ENCODE measurements at places on chromosomes 6 and 20.

DNA sequence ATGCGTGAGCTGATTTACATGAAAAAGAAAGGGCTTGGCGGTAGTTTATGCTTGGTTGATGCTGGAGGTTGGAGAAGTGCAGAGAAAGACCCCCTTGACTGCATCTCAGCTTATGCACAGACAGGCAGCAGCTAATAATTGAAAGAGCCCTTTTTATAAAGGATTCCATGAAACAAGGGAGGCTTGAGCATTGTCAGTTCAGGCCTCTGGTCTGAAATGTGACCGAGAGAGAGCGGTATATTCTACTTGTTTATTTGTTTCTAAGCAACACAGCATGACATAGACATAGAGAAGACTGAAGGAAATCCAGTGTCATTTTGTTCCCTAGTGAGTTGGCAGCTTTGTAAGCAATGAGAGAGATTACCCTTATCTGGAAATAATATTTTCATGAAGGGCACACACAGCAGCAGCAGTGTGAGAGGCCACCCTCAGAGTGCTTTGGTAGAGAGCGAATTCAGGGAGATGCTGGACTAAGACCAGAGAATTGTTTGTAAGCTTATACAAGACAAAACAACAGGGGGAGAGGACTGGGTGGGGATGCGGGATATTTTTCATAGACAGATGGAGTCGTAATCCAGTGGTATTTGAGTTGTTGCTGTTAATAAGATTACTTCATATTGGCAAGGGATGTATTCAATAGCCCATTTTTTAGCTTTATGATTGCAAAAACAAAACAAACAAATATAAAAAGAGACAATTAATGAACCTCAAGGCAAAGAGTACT, 34.6 kb upstream of the LAMA2 start:
- DNase-seq, result no peak

- no peak for DNase-seq
These were observed 1.1 kb upstream of the NCOA3 start for GRCh38 chr20:47500554-47500953.

- no peak for DNase-seq
These were observed 16.0 kb downstream of the BCAS4 start for GRCh38 chr20:50810842-50811241.

DNA sequence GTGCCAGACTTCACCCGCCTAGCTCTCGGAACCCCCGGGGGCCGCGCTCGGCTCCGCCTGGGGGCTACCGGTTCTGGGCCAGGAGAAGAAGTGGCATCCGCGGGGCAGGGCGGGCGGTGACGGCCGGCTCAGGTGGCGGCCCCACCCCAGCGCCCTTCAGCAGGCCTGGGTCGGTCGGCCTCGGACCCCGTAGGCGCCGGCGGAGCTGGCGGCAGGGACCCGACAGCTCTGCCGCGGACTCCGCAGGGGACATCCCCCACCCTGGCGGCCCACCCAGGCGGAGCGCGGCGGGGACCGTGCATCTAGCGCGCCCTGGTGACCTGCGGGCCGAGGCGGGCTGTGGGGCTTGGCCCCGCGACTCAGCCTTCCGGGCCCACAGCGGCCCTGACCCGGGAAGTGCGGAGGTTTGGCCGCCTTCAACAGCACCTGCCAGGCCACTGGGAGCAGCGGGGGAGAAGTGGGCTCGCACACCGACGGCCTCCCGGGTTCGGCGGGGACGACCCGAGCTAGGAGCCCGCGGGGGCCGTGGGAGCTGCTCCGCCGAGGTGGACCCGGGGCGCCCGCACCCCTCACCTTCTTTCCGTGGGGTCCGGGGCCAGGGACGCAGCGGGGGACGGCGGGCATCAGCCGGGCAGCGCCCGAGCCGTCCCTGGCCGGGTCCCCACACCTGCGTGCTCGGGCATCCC, 87.1 kb downstream of the TMEM242 start:
- DNase-seq, result no peak

- DNase-seq, result no peak
These were observed 831.6 kb downstream of the QKI start for GRCh38 chr6:164246082-164246481.

DNA sequence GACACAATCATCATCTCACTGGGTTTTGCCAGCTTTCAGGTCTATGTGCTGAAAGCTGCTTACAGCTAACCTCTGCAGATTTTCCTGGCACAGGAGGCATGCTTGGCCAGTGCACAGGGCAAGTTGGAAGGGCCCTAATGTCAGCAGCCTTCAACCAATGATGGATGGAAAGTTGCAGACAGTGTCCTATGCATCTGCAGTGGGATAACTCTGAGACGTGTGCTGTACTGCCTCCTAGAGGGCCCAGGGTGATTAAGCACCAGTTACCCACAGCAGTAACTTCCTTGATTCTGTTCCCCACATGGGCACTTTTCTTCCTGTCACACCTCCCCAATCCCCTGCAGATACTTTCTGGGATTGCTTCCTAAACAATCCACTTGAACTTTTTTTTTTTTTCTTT, 38.6 kb downstream of the OVOL2 start:
- no peak for DNase-seq

- DNase-seq, result no peak
These were observed 47.6 kb upstream of the SMLR1 start for GRCh38 chr6:130779658-130780033.

DNA sequence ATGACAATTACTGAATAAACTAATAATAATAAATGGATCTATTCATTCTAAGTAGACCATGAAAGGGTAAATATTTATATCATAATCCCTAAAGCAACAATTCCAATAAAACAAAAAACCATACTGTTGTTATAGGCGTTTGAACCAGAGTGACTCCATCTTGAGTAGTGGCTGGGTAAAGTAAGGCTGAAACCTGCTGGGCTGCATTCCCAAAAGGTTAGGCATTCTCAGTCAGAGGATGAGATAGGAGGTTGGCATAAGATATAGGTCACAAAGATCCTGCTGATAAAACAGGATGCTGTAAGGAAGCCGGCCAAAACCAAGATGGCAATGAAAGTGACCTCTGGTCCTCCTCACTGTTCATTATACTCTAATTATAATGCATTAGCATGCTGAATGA, 8.3 kb downstream of the OR2H1 start:
- no peak for DNase-seq

DNA sequence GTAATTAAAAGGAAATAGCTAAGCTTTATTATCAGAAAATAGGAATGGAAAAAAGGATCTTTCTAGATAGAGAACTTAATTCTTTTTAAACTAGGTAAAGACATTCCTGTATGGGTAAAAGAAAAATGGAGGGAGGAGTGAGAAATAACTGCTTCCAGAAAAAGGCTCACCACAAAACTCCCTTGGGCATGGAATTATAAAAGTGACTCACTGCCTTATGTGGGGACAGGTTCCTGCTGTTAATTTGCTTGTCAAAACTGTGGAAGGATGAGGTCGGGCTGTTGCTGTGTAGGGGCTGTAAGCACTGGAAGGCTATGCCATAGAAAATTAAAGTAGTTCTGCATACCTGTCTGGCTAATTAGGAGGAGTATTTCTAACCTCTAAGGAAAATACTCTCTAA, 158.7 kb downstream of the UBE3D start:
- no peak for DNase-seq

DNA sequence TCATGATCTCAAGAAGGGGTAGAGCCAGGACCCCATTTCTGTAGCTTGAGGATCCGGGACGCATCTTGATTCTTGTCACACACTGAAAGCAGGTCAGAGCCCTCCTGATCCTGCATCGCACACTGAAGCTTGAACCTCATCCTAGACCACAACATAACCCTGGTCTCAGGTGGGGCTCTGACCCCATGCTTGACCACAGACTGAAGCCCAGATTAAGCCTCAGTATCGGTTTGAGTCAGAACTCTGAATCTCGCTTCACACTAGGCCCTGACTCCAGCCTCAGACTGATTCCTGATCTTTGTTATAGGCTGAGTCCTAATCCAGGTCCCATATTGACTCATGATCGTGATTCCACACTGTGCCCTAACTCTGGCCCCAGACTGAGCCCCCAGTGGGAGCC, 8.5 kb upstream of the RSPO4 start:
- no peak for DNase-seq

DNA sequence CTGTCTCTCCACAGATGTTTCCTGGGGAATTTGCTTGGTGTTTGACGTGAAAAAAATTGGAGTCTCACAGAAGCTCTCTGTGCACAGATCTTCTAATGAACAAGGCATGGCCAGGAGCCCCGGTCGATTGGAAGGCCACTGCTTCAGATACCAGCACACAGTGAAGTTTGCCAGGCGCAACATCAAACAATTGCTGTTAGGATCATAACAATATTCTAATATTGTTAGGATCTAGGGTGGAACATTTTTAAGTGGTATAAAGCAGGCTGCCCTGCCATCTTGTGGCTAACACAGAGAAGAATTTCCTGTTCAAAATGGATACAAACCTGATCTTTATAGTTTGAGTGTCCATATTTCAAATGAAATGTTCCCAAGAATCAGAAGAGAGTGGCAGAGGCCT, 64.1 kb downstream of the C6orf118 start:
- DNase-seq, result no peak

- no peak for DNase-seq
These were observed 38.3 kb downstream of the SNX3 start for GRCh38 chr6:108222504-108222903.

DNA sequence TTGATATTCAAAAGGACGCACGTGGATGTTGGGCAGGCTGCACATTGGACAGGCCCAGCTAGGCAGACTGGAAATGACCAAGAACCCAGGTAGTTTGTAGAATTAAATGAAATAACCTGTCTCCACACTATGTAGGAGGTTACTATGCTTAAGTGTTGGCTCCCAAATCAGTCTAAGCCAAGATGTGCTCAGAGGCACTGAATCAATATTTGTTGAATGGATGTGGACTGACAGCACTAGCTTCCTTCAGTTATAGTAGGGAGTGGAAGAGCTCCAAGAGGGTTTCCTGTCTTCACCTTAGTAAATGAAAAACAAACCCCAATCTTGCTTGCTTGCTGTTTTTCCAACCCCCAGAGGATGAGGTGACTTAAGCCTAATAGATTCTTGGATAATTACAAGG, 180.5 kb downstream of the JARID2 start:
- DNase-seq, result no peak

DNA sequence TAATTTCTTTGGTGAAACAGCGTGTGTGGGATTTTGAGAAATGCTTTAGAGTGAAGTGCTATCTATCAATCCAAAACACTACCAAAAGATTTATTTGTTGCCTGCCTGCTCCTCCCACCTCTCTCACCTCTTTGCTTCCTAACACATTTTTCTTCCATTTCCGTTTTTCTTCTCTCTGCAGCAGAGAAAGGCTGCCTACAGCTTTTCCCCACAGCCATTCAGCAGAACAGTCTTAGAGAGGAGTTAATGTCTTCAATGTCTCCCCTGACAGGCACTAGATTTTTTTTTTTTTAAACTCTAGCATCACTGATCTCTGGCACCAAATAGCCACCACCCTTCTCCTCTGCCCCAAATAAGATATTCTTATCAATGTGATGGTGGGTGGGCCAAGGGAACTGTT, 327.8 kb upstream of the MAN1A1 start:
- no peak for DNase-seq

DNA sequence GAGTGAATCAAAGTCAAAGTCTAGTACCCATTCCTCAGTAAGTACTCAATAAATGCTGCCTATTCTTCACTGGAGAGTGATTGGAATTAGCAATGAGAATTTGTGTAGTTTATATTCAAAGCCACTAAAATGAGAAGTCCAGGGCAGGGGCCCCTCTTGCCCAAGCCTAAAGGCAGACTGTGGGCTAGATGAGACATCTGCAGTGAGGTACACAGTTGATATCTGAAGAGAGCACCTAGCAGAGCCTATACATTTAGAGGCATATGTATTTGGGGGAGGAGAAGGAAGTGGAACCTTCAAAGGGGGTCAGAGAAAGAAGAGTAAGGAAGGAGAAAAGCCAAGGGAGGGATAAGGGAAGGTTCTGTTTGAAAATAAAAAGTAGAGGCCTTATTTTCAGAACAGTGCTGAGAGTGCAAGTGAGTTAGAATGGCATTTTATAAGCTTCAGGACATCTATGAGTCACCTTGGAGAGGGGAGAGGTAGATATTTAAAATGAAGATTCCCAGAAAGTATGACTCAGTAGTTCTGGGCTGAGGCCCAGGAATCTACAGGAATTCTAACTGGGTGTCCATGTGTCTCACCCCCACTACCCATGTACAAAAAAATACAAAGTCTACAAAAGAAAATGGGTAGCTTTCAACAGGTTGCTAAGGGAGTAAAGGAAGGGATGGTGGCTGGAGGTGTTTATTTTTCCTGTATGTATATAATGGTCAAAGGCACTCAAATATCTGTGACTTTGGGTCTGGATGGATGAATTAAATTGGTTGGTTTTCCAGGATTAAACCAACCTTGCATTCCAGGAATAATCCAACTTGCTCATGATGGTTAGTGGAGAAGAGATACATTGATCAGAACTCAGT, 135.1 kb downstream of the ZFP64 start:
- DNase-seq, result no peak

DNA sequence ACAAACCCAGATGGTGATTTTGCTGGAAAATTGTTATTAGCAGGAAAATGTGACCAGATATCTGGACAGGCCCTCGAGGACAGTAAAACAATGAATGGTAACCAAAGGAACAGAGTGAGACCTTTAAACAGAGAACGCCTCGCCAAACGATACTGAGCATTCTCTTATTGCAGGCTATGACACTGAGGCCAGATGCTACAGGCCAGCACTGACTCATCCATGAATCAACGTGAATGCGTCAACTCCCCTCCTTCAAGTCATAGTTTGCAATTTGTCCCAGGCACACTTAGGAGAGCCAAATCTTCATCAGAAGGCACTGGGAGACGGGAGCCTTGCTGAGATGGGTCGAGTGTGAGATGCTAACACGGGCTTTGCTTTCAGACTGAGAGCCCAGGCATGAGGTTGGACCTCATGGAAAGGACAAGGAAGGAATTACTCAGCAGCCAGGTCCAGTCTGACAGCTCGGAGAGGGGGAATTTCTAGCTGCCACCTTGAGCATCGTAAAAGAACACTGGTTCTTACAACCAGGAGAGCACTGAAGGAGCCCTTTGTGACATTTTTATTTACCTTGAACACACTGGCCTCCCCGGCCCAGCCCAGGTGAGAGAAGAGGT, 60.7 kb downstream of the BMP7 start:
- DNase-seq, result no peak

GRCh38 chr6:142857233-142857761, 87.7 kb downstream of the HIVEP2 start:
- DNase-seq, result no peak

- DNase-seq, result no peak
These were observed 58.6 kb downstream of the JARID2 start for GRCh38 chr6:15304337-15305042.

GRCh38 chr20:22584522-22584921, at the start of gene FOXA2:
FOXA2 (minus strand) TSS chr20:22584572; CDS start chr20:22584278, 294 bp downstream.
- DNase-seq, result no peak

- DNase-seq, result no peak
These were observed 277.9 kb upstream of the BMP2 start for GRCh38 chr20:6489361-6490171.

DNA sequence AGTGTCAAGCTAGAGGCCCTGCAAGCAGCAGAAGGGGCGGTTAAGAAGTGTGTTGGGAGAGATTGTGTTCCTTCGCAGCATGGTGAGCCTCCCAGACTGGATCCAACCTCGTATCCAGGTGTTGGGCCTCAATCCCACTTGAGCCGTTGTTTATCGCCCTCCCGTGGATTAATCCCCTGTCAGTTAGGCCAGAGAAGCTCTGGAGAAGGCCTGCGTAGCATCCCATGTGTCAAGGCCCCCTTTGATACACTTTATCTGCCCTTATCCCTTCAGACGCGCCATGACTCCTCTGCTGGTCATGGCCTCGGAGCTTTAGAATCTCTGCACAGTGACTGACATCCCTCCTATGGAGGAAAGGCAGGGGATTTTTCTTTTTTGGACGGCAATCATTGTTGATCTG, 181.0 kb downstream of the ZFP64 start:
- no peak for DNase-seq

Data from stimulated activated CD4-positive, alpha-beta T cell treated with anti-CD3 and anti-CD28 coated beads, Interleukin-12 subunit alpha, Interleukin-12 subunit beta, amount 100 ng/mL, for 48 hours (primary cell).